ENCODE measurements at places on chromosomes 16 and 17.

GRCh38 chr17:57875290-57876022 lies 25.6 kb upstream of the MRPS23 start:
- DNase-seq, result no peak

GRCh38 chr17:33981711-33982601 lies 273.1 kb upstream of the CCL2 start:
- DNase-seq, result no peak

DNA sequence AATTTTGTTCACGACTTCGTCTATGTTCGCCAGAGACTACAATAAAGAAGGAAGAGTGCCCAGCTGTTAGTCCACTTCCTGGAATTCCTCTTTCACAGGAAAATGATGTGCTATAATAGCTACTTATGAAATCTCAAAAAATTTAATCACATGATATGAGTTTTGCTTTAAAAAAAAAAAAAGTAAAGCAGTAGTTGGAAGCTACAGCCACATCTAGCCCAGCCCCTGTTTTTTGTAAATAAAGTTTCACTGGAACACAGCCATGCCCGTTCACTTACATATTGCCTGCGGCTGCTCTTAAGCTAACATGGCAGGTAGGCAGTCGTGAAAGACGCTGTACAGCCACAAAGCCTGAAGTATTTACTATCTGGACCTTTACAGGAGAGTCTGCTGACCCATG lies 15.3 kb downstream of the VPS53 start:
- no peak for DNase-seq

- no peak for DNase-seq
These were observed 49.4 kb downstream of the MYH10 start for GRCh38 chr17:8580952-8581658.

GRCh38 chr17:8681170-8681949 lies 50.8 kb upstream of the MYH10 start:
- DNase-seq, result no peak

DNA sequence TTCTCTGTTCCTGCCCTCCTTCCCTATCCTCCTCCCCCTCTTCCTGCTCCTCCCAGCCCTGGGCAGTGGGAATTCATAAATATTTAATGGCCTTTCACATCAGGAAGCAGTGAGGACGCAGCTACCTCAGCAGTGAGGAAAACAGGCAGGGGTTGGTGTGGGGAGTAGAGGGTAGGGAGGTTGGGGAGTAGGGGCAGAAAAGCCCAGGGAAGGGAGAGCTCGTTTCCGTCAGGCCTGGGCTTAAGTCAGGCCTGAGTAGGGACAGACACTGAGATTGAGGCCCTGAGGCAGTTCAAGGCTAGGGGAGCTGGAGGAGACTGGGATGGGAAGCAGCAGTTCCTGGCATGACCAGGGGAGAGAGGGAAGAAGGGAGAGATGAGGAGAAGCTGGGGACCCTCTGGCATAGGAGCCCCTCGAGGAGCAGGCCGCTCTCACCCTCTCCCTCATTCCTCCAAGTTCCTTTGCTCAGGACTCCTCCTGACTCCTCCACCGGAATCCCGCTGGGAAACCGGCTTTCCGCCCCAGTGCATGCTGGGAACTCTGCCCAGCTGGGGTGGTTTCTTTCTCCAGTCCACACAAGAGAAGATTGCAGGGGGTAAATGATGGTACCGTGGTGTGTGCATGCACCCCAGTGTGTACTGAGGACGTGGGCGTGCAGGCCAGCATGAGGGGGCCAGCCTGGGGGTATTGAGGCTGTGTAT lies 6.2 kb downstream of the SAMD14 start:
- no peak for DNase-seq

- DNase-seq, result no peak
These were observed 20.4 kb downstream of the TUBD1 start for GRCh38 chr17:59872351-59872750.

GRCh38 chr17:83202002-83203000 lies 122.9 kb downstream of the METRNL start:
- no peak for DNase-seq

DNA sequence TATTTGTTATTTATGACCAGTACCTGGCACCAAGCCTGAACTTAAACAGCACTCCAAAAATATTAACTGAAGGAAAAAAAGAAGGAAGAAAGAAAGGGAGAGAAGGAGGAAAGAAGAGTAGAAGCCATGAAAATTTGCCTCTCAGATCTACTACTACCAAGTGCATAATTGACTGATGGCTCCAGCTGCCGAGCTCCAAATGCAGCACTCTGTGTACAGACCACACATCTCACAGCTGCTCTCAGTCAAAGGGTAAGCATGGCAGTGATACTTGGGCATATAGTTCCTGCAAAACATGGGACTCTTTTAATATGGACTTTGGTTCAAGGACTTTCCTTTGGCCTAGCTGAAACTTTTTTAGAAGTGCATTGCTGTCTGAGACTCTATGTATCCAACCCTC lies 44.0 kb upstream of the NOG start:
- DNase-seq, result no peak

GRCh38 chr16:72598696-72599095 lies 426.7 kb upstream of the PMFBP1 start:
- no peak for DNase-seq

- DNase-seq, result no peak
These were observed 15.8 kb upstream of the AGRP start for GRCh38 chr16:67499106-67499505.

DNA sequence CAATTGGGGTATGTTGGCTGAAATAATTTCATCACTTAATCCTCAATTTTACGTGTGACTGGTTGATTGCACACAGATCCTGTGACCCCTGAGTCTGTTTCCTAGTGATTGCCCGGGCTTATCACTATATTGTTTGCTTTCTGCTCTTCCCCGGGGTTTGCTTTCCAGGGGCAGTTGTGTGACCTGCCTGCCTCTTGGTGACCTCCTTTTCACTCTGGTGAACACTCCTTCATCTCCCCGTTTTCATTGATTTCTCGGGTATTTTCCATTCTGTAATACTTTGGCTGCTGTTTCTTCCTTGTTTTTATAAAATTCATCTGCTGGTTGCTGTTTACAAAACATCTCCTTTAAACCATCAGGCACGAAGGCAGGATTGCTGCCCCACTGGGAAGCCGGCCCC lies 36.0 kb downstream of the NTN1 start:
- no peak for DNase-seq

DNA sequence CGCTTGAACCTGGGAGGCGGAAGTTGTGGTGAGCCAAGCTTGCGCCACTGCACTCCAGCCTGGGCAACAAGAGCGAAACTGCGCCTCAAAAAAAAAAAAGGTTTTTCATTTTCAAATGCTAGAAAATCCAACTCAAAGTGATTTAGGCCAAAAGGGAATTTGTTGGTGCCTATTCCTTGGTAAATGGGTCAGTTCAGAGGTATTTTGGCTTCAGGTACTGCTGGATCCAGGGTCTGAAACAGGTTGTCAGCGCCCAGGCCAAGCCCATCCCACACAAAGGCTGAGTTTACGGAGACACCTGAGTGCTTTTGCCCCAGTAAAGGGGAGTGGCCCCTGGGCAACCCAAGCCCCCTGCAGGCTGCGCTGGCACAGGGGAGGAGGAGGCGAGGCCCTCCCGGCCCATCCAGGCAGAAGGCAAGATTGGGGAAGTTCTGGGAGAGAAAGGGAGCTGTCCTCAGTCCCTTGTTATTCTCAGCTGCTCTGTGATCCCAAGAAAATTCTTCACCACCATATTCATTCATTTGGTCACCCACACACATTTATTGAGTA lies 8.5 kb upstream of the JPH3 start:
- DNase-seq, result no peak

DNA sequence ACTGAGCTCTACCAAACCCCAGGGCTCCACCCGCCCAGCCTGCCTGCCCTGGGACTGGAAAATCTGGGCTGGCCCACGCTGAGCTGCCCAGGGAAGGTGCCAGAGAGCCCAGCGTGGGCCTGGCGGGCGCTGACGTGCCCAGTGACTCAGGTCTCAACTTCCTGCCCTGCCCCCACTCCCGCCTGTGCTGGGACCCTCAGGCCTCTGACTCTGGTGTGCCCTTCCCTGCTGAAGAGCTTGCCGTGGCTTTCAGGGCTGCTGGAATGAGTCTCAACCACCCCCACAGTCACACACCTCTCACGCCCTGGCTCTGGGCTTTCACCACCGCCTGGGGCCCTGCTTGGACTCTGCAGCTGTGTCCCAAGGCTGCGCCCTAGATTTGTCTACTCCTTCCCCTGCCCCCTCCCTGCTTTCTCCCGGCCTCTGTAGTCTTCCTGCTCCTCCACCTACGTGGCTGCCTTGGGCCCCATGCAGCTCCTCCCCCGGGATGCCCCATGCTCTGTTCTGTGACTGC lies 10.4 kb downstream of the LLGL1 start:
- DNase-seq, result no peak

DNA sequence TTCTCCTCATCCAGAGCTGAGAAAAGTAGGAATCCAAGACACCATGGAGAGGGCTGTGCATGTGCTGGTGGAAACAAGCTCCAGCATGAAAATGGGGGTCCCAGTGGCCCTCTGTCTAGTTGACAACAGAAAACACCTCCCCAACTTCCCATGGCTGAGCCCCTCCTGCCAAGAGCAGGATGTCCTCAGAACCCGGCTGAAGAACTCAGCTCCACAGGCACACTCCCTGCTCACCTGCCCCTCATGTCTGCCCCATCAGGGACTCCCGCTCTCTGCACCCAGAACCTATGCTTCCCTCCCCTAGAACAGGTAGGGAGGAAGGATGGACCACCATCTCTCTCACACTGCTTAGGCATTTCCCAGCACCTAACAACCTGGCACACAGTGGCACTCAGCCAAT lies 167.2 kb downstream of the C16orf78 start:
- DNase-seq, result no peak

GRCh38 chr16:14485811-14486519 lies 144.1 kb downstream of the PARN start:
- no peak for DNase-seq

GRCh38 chr17:79504181-79504605 lies 106.7 kb downstream of the RBFOX3 start:
- no peak for DNase-seq

GRCh38 chr17:76408037-76408849 lies 23.8 kb downstream of the SPHK1 start:
- peak; percentile 59 for DNase-seq

- DNase-seq, result no peak
These were observed 38.7 kb downstream of the CMIP start for GRCh38 chr16:81483064-81483969.

- no peak for DNase-seq
These were observed 392.9 kb downstream of the SLC39A11 start for GRCh38 chr17:72699545-72699944.

- no peak for DNase-seq
These were observed 1.6 kb downstream of the AMFR start for GRCh38 chr16:56423584-56424403.

GRCh38 chr17:82915010-82915756 lies 75.4 kb upstream of the ZNF750 start:
- DNase-seq, result no peak

DNA sequence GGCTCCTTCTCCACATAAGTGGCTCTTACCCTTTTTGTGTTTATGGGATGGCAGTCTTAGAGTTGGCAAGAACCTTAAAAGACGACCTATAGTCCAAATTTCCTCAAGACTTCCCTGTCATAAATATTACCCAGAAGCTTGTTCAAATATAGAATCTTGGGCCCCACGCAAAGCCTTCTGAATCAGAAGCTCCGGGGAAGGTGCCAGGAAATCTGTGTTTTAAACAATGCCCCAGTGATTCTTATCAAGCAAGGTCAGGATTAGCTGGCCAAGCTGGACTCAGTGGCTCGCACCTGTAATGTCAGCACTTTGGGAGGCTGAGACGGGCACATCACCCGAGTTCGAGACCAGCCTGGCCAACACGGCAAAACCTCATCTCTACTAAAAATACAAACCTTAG lies 85.7 kb downstream of the TIMM22 start:
- no peak for DNase-seq

- DNase-seq, result peak; percentile 59
These were observed 1.3 kb upstream of the RAB40C start for GRCh38 chr16:588639-588888.

DNA sequence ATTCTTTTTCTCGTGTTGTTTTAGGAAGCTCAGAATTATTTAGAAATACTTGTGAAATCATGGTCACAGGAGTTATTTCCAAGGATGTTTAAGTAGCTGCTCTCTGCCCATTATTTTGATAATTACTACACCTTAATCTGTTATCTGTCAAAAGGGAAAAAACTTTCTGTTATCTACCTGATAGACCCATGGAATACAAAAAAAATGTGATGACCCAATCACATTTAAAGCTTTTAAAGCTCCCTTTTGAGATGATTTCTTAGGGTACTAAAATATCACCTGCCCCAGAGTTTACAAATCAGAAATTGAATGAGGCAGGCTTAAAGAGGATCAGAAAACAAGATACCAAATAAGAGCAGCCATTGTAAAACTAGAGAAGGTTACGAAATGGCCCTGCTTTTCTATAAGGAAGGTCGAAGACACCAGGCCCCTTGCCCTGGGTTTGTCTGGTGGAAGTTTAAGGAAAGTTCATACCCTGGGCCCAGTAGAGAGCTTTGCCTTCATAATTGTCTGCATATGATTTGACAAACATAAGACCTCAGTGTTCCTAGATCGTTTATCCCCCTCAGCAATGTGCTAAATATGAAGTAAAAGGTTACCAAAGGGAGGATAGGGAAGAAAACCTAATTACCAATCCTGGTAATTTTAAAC lies 149.9 kb upstream of the TBX2 start:
- no peak for DNase-seq

GRCh38 chr17:19664136-19664820 lies 15.7 kb downstream of the ALDH3A2 start:
- DNase-seq, result no peak

GRCh38 chr16:4664538-4665418 lies 28.6 kb upstream of the NUDT16L1 start:
- DNase-seq, result peak; percentile 56

Data from T-cell (primary cell).